ENCODE measurements at places on chromosomes 3 and 15.

DNA sequence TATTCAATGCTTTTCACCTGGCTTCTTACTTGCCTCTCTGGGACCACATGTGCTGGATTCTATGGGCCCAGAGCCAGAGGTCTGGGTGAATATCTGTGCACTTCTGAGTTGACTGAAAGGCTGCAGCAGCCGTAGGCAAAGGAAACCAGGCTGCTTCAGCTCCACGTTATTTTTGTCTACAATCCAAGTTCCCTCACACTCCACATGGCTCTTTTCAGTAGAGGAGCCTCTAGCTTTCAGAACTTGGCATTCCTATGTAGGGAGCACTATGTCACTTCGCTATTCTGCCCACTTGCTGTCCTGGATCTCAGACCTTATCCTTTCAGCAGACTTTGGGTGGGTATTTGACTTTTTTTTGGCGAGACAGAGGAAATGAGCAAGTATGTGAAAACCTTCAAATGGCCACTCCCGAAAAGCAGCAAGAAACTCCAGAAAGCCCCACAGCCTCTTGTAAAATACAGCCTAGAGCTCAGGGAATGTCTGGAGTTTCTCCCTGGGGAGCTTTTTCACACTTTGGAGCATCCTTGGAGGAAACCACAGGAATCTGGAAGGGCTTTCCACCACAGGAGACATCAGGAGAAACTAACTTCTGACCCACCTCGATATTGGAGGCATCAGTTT is 80.9 kb downstream of the DUT start:
- DNase-seq, result no peak

- DNase-seq, result no peak
Observed at GRCh38 chr15:69823223-69823907, 274.4 kb downstream of the TLE3 start.

DNA sequence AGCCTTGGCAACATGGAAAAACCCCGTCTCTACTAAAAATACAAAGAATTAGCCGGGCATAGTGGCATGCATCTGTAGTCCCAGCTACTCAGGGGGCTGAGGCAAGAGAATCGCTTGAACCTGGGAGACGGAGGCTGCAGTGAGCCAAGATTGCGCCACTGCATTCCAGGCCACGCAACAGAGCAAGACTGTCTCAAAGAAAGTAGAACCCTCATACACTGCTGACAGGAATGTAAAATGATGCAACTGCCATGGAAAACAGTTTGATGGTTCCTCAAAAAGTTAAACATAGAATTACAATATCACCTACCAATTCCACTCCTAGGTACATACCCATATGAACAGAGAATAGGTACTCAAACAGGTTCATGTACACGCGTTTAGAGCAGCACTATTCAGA is 158.9 kb downstream of the TBC1D5 start:
- DNase-seq, result no peak

GRCh38 chr15:82043130-82043673 is 2.6 kb downstream of the MEX3B start:
- peak; percentile 69 for DNase-seq

DNA sequence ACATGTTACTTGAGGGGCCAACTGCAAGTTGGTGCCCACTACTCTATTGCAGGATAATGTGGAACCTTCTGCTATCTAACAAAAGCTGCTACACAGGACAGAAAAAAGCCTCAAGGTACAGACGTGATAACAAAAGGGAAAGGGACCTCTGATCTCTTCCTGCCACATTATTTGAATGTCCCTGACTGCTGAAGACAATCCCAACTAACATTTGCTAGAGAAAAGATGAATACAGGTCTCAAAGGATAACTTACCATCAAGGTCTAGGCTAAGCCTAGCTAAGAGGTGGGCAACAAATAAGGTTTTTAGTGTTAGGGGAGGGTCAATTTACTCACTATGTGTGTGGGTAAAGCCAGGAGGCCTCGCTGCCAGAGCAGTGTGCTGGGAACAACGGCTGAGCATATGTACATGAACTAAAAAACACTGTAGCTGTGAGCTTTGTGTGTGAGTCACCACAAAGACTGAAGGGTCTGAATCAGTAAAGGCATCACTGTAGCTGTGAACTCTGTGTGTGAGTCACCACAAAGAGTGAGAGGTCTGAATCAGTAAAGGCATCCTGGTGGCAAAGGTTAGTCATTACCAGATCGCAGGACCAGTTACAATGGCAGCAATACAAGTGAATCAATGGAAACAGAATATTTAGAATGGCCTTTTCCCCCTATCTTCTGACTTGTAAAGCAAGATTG is 111.7 kb downstream of the LMLN start:
- no peak for DNase-seq

DNA sequence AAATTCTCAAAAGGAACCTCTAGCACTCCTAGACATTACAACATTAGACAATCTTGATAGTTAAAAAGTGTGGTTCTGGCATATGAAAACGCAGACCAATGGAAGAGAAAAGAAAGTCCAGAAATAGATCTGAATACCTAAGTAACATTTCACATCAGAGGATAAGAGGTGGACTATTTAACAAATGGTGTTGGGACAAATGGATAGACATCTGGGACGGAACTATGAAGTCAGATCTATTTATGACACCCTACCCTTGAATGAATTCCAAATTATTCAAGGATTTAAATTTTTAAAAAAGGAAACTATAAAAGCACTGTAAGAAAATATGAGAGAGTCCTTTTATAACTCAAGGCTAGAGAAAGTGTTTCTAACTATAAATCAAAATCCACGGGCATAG is 111.3 kb downstream of the SCN11A start:
- DNase-seq, result no peak

DNA sequence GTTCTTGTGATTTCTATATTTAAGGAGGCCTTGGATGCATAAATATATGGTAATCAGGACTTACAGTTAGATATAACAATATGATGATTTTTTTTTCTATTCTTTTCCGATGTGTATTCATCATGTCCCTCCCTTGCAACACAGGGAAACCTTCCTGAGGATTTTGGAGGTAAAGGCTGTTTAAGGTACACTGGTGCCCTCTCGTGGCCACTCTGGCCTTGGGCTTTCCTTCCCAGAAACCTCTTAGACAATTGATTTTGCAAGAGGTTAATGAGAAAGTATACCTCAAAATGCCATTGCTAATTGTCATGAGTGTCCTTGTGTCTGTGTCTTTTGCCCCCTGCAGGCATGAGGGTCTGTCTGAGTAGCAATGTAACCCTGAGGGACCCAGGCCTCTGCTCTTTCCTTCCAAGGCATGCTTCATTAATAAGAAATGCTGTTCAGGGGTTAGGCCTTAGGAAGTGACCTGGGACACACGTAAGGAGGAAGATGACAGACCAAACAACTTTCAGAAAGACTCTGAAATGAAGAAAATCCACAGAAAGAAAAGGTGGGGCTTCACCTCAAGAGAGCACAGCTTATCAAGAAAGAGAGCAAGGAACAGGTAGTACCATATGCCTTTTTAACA is 70.3 kb upstream of the PPP2R3A start:
- DNase-seq, result peak; percentile 93

DNA sequence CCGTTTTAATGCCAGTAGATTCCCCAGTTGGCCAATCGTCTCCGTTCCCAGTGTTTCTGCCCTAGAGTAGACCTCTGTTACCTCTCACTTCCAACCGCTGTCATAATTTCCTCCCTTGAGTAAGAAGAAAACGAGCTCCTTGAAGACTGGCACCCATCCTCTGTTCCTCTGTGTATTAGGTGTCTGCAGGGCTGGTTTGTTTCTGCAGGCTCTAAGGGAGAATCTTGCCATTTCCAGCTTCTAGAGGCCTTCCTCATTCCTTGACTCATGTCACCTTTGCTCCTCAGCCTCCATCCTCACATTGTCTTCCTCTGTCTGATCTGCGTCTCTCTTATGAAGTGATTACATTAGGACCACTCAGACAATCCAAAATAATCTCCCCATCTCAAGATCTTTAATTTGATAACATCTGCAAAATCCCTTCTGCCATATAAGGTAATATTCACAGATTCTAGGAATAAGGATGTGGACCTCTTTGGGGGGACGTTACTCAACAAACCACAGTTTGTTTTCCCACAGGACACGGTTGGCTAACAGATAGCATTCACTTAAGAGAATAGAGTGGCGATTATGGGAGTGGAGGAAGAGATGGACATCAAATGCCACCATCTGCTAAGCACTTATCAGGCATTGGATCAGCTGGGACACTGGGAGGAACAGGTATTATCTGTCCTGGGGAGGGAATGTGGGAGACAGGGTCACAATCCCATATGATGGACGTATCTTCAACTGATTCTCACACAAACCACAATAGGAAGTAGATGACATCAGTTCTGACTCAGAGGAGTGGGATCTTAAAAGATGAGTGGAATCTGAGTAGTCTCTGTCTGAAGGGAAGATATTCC is 17.1 kb downstream of the ARHGAP31 start:
- DNase-seq, result no peak

DNA sequence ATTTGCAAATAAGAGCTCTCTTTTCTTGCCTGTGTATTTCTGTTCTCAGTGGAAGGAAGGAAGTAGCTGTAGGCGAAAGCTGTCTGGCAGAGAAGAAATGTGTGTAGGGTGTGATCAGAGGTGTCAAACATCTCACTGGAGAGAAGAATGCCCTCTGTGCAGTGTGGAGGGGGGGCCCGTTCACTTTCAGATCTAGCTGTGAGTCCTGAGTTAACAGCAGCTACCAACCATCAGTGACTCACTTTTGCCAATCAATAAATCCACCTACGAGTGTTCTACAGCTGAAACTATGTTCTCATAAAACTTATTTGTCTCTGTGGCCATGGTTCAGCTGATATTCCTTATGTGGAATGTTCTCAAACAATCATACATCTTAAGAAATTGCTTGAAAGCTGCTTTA is 103.7 kb downstream of the FRMD4B start:
- no peak for DNase-seq

DNA sequence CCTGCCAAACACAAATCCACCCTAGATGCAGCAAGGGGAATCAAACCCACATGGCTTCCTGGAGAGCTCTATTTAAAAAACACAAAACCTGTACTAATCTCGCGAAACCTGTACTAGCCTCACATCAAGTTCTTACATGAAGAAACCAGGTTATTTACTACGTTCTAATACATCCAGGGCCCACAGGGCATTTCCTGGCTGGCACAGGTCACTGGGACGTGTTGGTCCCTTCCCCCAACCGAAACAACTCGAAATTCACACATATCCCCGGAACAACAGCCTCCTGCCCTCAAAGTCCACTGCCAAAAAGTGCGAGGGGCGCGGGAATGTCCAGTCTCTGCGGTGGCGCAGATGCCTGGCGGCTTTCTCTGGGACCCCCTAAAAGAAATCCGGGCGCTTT is 955 bp downstream of the CDCP1 start:
- DNase-seq, result no peak

DNA sequence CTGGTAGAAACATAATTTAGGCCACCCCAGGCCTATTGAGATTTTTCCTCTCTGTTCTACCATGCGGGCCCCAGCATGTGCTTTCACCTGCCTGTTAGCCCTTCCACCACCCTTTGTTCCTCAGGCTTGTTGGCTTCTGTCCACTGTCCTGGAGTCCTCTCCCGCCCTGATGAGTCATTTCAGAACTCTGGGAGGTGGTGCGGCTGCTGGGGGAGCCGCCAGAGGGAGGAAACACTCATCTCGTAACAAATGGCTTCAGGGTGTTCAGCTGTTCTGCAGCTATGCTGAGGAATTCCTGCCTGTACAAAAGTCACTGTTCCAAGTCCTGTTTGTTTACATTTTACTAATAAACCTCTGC is 36.3 kb downstream of the LRTM1 start:
- peak; percentile 74 for DNase-seq

DNA sequence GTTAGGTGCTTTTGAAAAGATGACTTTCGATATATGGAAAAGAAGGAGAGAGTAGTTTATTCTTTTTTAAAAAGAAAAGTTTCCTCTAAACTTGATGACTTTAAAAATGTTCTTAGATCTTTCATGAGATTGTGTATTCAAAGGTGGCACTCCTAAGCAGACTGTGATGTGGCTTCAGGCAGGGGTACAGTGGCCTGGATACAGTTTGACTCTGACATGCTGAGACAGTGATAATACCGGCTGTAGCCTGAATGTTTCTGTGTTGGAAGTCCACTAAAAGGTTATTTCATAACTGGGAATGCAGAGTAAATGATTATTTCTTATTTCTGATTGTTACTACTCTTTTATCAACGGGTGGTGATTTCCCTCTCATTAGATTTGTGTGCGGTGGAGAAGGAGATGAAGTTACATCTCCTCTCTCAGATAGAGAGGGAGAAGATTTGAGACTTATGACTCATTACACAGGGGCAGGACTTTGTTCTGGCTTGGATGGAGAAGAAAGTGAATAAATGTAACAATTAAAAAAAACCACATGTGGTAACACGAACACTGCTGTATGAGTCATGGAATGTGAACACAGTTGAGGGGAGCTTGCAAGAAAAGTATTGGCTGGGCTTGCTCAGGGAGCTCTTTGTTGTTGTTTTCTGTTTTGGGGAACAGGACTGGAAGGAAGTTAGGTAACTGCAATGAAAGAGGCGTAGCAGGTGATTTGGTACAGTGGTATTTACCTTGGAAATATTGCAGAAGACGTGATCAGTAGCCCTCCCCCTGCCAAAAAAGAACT is 21.6 kb downstream of the SPTSSB start:
- no peak for DNase-seq
